Spleen (tissue), 13 donors: ENCODE measurements at places on chromosomes 1 and 21. TPM values are rescaled to one million over a fixed set of nuclear protein-coding genes. Genes with fewer than 3 reads are reported as not detected.
A peak's percentile ranks its signal among the peaks of the same experiment; 100 is the strongest.

GRCh38 chr1:57623039-57623790 is 199.4 kb upstream of the DAB1 start:
- no peaks in the 10 kb centered on the region for H3K36me3 ChIP-seq
- H3K27ac ChIP-seq = no peak overlapping the region
- no peaks in the 10 kb centered on the region for H3K4me1 ChIP-seq
- no peak overlapping the region for H3K4me3 ChIP-seq
- no peak for DNase-seq

- H3K27me3 ChIP-seq = no peaks in the 10 kb centered on the region
- DNase-seq = no peak
- H3K27ac ChIP-seq = peak overlapping the region; percentile 58
- H3K36me3 ChIP-seq = no peaks in the 10 kb centered on the region
- no peak overlapping the region for H3K4me3 ChIP-seq
Measured at GRCh38 chr1:84693785-84694184, 3.5 kb upstream of the SSX2IP start.

BSND gene
- 0.20 TPM for total RNA-seq

LPAR3 gene
- total RNA-seq = 0.63 TPM

GRCh38 chr1:110888049-110888448 is 15.1 kb downstream of the CD53 start:
- peaks cover 83% of the 10 kb centered on the region for H3K4me1 ChIP-seq
- DNase-seq = no peak
- peaks cover 9% of the 10 kb centered on the region for H3K36me3 ChIP-seq
- no peaks in the 10 kb centered on the region for H3K27me3 ChIP-seq

GRCh38 chr1:28965271-28965870 is 51.0 kb downstream of the EPB41 start:
- no peaks in the 10 kb centered on the region for H3K27me3 ChIP-seq
- no peaks in the 10 kb centered on the region for H3K36me3 ChIP-seq
- H3K27ac ChIP-seq = no peak overlapping the region

DNA sequence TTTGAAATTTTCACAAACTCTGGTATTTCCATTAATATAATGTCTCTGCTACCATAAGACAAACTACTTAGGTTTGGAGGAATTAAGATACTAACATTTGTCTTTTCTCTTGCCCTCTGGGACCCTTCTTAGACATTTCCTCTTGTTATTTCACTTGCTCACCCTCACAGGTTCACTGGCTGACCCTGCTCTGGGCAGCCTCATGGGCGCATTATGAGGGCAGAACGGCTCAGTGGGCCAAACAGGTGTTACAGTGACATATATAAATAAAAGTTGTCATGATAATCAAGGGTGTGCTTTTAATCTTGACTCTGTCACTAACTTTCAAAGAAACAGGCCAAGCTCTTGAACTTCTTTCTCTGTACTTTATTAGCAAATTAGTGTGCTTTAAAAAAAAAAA is 46.5 kb downstream of the ZNHIT6 start:
- no peaks in the 10 kb centered on the region for H3K4me1 ChIP-seq
- no peak overlapping the region for H3K4me3 ChIP-seq
- no peak for DNase-seq

C1QB gene
- 1,987 TPM for total RNA-seq

- peaks cover 100% of the 10 kb centered on the region for H3K4me1 ChIP-seq
- no peaks in the 10 kb centered on the region for H3K36me3 ChIP-seq
- no peak overlapping the region for H3K4me3 ChIP-seq
- peak overlapping the region; percentile 37 for H3K27ac ChIP-seq
- no peak for DNase-seq
Measured at GRCh38 chr1:160624464-160624863, 22.4 kb downstream of the SLAMF1 start.

BGLAP gene
- total RNA-seq = 3.2 TPM

GUCA2B gene
- total RNA-seq = not detected

DNA sequence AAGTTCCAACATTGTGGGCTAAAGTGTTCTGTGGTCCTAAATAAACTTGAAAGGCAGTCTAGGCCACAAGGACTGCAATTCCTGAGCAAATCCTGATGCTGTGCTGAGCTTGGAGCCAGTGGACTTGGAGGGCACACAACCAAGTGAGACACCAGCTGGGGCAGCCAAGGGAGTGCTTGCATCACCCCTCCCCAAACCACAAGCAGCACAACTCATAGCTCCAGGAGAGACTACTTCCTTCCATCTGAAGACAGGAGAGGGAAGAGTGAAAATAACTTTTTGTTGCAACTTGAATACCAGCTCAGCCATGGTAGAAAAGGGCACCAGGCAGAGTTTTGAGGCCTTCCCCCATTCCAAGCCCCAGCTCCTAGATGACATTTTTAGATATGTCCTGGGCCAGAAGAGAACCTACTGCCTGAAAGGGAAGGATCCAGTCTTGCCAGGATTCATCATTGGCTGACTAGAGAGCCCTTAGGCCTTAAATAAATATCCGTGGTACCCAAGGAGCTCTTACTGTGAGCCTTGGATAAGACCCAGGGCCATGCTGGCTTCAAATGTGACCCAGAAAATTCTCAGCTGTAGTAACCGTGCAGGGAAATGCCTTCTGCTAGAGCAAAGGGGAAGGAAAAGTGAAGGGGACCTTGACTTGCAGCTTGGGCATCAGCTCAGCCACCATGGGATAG is 35.4 kb upstream of the LRRC8B start:
- no peak for DNase-seq
- no peak overlapping the region for H3K4me3 ChIP-seq
- no peak overlapping the region for H3K27ac ChIP-seq
- no peaks in the 10 kb centered on the region for H3K4me1 ChIP-seq
- no peaks in the 10 kb centered on the region for H3K36me3 ChIP-seq

GRCh38 chr1:25760871-25761270 is 39.1 kb upstream of the SELENON start:
- peaks cover 19% of the 10 kb centered on the region for H3K4me1 ChIP-seq
- no peak overlapping the region for H3K4me3 ChIP-seq
- no peaks in the 10 kb centered on the region for H3K27me3 ChIP-seq
- H3K27ac ChIP-seq = no peak overlapping the region

GRCh38 chr21:24096651-24097050 is 1510.6 kb downstream of the MRPL39 start:
- no peak overlapping the region for H3K4me3 ChIP-seq
- H3K4me1 ChIP-seq = no peaks in the 10 kb centered on the region
- no peak for DNase-seq
- H3K27ac ChIP-seq = no peak overlapping the region
- H3K36me3 ChIP-seq = no peaks in the 10 kb centered on the region

C1orf115 gene
- 54.5 TPM for total RNA-seq

DNA sequence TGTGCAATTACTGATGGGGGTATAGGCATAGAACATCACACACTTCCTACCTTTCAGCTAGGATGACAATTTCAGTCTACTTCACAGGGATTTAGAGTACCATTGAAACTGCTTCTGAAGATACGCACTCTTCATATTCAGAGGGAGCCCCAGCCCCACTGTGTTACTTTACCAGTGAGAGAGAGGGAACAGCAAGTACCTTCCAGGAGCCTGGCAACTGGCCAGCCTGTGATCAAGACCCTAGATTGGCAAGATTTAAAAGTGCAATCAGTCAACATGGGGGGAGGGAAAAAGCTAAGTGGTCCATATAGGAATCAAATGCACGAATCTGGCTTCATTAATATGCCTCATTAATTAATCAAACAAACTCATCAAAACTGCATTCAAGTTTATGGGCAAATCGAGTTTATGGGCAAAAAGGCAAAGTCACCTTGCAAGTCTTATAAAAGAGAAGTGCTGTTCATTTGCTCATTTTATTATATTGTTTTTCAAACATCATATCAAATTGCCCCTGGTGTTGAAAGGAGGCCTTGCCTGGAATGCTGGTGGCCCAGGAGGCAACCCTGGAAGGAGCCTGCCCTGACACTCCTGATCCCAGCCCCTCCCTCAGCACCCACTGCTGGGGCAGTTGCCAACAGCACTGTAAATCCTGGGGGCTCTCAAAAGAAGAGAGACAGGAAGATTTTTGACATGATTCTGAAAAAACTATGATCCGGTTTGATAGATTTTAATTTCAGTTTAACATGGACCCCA is 184.9 kb upstream of the DPT start:
- H3K36me3 ChIP-seq = no peaks in the 10 kb centered on the region
- no peak overlapping the region for H3K27ac ChIP-seq
- H3K27me3 ChIP-seq = no peaks in the 10 kb centered on the region
- DNase-seq = no peak
- H3K4me3 ChIP-seq = no peak overlapping the region

- no peak for DNase-seq
- no peak overlapping the region for H3K4me3 ChIP-seq
- no peaks in the 10 kb centered on the region for H3K4me1 ChIP-seq
Measured at GRCh38 chr1:221487781-221488524, 253.9 kb downstream of the DUSP10 start.

- DNase-seq = no peak
- H3K27ac ChIP-seq = no peak overlapping the region
- no peaks in the 10 kb centered on the region for H3K27me3 ChIP-seq
- no peak overlapping the region for H3K4me3 ChIP-seq
Measured at GRCh38 chr1:235133086-235133485, 4.4 kb upstream of the TOMM20 start.
